Brain pericyte (primary cell): ENCODE measurements at places on chromosomes 16 and 17.

- DNase-seq = no peak
These were observed 21.3 kb downstream of the SCNN1B start for GRCh38 chr16:23323224-23324030.

DNA sequence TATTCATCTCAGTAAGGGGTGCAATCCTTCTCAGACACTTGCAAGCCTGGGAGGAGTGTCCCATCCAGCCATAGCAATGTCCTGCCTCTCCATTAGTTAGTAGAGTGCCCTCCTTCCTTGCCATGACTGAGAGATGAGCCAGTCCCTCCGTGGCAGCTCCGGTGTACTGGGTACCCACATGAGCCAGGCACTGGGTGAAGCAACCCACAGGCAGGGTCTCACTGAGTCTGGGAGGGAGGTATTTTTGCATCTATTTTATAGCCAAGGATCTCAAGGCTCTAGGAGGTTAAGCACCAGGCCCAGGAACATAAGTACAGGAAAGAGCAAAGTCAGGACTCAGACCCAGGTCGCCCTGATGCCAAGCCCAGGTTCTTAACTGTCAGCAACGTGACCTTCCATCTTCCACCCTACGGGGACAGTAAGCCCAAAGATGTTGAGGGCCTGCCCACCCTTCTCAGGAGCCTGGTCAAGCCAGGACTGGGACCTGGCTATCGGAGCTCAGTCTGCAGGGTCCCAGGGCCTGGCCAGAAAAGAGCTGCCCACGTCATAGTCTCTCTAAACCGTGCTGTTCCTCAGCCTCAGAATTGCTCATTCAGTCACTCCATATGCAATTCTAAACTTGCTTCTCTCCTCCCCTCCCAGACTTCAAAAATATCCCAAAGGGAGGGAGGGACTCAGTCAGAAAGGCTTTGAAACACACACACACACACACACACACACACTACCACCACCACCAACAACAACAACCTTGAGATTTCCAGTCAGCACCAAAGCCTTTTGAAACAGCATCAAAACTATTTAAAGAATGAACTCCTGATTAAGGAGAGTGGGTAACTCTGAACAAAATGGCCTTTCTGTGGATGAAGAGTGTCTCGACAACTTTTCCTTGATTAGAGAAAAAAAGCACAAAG is 16.6 kb downstream of the NOS2 start:
- DNase-seq = no peak

GRCh38 chr17:17937958-17938357 is 34.2 kb downstream of the TOM1L2 start:
- no peak for DNase-seq

DNA sequence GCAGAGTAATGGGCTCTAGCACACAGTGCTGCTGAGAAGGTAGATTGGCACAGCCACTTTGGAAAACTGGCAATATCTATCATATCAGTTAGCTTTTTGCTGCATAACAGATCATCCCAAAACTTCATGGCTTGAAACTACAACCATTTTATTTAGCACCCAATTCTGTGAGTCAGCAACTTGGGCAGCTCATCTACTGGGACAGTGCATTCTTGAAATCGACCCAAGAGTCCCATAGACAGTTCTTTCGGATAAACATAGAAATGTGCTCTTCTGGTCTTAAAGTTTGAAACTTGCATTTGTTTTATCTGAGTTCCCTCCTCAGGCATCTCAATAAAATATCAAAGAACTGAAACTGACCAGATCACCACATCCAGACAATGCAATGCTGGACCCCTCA is 76.7 kb downstream of the CEP112 start:
- no peak for DNase-seq
